ENCODE measurements at places on chromosomes 12 and 14. TPM values are rescaled to one million over a fixed set of nuclear protein-coding genes. Genes with fewer than 3 reads are reported as not detected.
A peak's percentile ranks its signal among the peaks of the same experiment; 100 is the strongest.

GRCh38 chr12:12543959-12544358 is 18.7 kb downstream of the DUSP16 start:
- no peak for DNase-seq

DNA sequence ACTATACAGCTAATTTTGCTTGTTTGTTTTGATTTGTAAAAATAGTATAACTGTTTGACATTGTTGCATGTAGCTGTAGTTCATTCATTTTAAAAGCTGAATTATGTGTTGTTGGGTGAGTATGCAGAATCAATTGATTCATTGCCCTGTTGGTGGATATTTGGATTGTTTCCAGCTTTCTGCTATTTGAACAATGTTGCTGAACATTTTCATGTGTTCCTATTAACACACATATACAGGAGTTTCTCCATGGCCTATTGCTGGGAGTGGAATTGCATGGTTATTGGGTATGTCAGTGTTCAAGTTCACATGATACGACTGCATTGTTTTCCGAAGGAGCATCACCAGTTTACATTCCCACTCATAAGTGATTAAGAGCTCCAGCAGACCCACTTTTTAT is 75.3 kb downstream of the SRGAP1 start:
- DNase-seq: no peak

- DNase-seq: no peak
These were observed 8.0 kb downstream of the ERP27 start for GRCh38 chr12:14930299-14930698.

- DNase-seq: no peak
These were observed 81.6 kb upstream of the TMTC2 start for GRCh38 chr12:82605115-82605514.

DNA sequence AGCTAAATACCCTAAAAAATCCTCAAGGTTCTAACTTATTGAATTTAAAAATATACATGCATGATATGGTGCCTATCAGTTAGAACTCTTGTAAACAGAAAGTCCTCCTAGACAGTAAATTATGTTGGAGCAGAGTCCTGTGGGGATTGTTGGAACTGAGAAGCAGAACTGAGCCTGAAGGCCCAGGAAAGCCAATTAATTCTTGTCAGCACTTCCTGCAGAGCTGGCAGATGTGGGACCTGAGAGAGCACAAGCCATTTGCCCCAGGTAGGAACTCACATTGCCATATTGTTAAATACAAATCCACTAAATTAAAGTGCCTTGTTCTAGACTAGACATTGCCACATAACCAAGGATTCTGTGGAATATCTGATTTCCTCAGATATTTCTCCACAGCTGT is 117.1 kb downstream of the RTN1 start:
- no peak for DNase-seq

DNA sequence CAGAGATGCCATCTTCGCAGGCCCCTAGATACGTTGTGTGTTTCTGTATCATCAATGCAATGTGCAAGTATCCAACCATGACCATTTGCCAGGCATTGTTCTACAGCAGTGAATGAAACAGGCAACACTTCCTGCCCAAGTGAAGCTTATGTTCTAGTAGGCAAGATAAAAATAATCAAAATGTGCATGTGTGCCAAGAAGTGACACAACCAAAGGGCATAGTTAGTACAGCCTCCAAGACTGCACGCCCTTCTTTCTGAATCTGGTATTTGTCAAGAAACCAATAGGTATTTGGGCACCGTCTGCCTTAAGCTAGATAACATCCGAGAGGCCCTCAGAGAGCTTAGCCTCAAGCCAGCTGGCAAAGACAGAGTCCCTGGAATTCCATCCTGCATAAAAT is 152.0 kb downstream of the TMEM132C start:
- DNase-seq: no peak

- DNase-seq: peak; percentile 90
These were observed at the start of gene GLT8D2 for GRCh38 chr12:104049903-104050356. Gene GLT8D2 (minus strand): TSS chr12:104050187. CDS start chr12:104019648, 30,539 bp downstream.

DNA sequence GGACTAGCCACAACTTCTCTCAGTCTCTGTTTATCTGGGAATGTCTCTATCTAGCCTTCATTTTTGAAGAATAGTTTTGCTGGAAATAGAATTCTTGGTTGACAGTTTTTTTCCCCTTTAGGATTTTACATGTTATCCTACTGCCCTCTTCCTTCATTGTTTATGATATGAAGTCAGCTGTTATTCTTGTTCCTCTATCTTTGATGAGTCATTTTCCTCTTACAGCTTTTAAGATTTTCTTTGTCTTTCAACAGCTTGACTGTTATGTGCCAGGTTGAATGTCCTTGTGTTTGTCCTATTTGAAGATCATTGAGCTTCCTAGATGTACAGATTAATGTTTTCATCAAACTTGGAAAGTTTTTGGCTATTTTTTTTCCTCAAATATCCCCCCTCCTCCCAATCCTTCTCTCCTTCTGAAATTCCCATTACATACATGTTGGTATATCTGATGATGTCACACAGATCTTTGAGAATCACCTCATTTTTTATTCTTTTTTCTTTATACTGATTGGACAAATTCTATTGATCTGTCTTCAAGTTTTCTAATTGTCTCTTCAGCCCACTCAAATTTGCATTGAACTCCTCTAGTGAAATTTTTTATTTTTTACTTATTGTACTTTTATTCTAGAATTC is 4.5 kb upstream of the GOLGA5 start:
- no peak for DNase-seq

DNA sequence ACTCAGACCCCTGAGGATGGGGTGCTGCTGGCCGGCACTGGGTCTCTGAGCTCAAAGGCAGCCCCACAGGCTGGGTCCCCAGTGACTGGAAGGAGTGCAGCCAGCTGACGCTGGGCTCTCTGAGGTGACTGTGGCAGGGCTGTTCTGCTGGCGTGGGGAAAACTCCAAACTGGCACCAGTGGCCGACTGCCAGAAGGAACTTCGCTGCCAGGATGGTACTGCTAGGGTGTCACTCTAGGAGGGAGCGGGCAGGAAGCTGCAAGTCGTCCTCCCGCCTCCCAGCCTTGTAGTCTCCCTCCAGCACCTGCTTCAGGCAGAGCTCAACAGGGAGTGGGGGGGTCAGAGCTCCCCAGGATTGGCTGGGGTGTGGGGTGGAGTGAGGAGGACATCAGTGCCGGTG is 41.3 kb downstream of the CDC42BPB start:
- DNase-seq: peak; percentile 53

GRCh38 chr14:65320661-65321308 is 91.7 kb upstream of the FUT8 start:
- DNase-seq: no peak

DNA sequence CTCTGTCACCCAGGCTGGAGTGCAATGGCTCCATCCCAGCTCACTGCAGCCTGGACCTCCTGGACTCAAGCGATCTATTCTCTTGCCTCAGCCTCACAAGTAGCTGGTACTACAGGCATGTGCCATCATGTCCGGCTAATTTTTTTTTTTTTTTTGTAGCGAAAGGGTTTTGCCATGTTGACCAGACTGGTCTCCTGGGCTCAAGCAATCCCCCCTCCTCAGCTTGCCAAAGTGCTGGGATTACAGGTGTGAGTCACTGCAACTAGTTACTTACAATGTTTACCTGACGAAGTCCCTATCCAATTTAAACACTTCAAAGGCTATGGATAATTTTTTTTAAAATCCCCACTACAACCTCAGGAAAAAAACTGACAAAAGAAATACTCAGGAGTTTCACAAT is 1.8 kb downstream of the KRR1 start:
- no peak for DNase-seq

NINJ2 gene
- 5.6 TPM for total RNA-seq

AQP6 gene
- total RNA-seq: not detected

LRTM2 gene
- total RNA-seq: not detected

IFNG-AS1 gene
- not detected for total RNA-seq

TMEM132D gene
- total RNA-seq: not detected

ACTR6 gene
- total RNA-seq: 32.8 TPM

TAS2R50 gene
- 3.2 TPM for total RNA-seq
